ENCODE measurements at places on chromosomes 1 and 21.

GRCh38 chr1:232548691-232549090 lies 81.2 kb downstream of the SIPA1L2 start:
- no peak for DNase-seq

GRCh38 chr1:43247256-43247921 lies 22.4 kb upstream of the TMEM125 start:
- no peak for DNase-seq

DNA sequence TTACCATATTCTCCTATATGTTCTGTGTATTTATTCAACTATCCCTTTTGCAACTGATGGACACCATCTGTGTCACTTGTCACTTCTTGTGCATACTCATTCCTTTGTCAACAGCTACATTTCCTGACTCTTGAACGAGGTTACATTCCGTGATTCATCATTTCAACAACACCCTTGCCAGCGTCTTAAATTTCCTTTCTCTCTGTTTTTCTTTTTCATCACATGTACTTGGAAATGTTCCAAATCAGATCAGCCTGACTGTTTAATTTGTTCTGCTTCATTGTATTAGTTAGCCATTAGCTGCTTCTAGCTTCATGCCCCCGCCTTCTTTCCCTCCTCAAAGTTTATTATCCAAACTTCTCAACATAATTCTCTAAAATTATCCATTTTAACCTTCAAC lies 173.0 kb downstream of the ADGRL4 start:
- no peak for DNase-seq

DNA sequence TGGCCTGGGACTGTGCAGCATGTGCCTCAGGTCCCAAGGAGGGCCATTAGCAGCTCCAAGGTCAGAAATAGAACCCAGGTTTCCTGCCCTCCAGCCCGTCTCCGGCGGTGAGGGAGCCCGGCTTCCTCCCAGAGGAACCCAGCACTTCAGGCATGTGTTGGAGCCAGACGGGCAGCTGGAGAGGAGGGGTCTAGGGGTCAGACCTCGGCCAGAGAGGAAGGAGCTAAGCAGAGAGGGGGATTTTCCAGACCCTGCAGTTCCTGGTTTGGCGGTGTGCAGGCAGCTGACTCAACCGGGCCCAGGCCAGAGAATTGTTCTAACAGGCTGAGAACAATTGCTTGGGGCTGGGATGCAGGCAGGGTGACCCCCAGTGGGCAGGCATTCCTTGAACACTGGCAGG lies 37.1 kb downstream of the HSPG2 start:
- DNase-seq = no peak

All from effector memory CD4-positive, alpha-beta T cell (primary cell).